Myometrial cell (primary cell): ENCODE measurements at places on chromosomes 12 and 14. TPM values are rescaled to one million over a fixed set of nuclear protein-coding genes. Genes with fewer than 3 reads are reported as not detected.

The IFI27 gene
- 0.58 and 1.4 TPM in 2 replicates for total RNA-seq

The RPGRIP1 gene
- total RNA-seq: not detected in 2 replicates

The NFYB gene
- 36.0 and 39.3 TPM in 2 replicates for total RNA-seq

The RDH16 gene
- total RNA-seq: 0.18 TPM in 1 of 2 replicates, not detected in the other

The CCER1 gene
- not detected in 2 replicates for total RNA-seq
